ENCODE measurements at places on chromosomes 7 and 10.
A peak's percentile ranks its signal among the peaks of the same experiment; 100 is the strongest.

DNA sequence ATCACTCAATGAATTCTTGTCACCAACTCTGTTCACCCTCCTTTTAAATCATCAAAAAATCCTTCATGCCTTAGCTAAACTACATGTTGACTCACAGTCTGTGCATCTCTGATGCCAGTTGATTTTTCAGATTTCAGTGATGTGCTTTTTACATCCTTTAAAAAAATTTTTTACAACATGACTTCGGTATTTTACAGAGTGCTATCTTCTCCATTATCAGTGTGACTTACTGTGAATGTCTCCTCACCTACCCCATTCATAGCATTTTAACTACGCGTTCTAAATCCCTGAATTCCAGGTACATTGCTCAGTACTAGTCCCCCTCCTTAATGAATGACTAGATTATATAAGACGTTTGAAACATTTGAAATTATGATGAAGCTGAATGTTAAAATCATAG lies 98.7 kb downstream of the DNAH11 start:
- no peak overlapping the region for H3K4me3 ChIP-seq
- no peaks in the 10 kb centered on the region for H3K27me3 ChIP-seq
- no peaks in the 10 kb centered on the region for H3K4me1 ChIP-seq
- H3K27ac ChIP-seq = no peak overlapping the region
- no peak for DNase-seq

GRCh38 chr10:110724116-110724921 lies 80.2 kb downstream of the RBM20 start:
- no peaks in the 10 kb centered on the region for H3K27me3 ChIP-seq
- DNase-seq = no peak
- no peak overlapping the region for H3K27ac ChIP-seq
- no peak overlapping the region for H3K4me3 ChIP-seq
- no peaks in the 10 kb centered on the region for H3K4me1 ChIP-seq
- H3K36me3 ChIP-seq = no peaks in the 10 kb centered on the region

- H3K4me1 ChIP-seq = peaks cover 6% of the 10 kb centered on the region
- H3K27me3 ChIP-seq = no peaks in the 10 kb centered on the region
- peak overlapping the region; percentile 91 for H3K27ac ChIP-seq
- DNase-seq = peak; percentile 79
- H3K4me3 ChIP-seq = no peak overlapping the region
Observed at GRCh38 chr7:41107330-41107937, 595.5 kb downstream of the INHBA start.

DNA sequence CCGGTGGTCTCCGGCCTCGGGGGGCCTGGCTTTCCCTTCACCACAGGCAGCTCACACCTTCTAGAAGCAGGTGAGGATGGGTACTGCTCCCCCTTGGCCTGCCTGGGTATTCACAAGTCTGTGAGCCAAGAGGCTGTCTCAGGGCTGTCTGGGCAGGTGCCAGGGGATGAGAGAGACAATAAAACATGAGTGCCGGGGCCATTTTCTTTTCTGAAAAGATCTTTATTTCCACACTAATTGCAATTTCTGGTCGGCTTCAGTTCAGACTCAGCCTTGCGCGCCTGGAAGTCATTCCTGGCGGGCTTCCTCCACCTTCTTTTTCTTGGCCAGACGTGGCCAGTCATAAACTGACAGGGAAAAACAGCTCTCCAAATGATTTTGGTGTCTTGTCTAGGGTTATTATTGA lies 171.2 kb downstream of the ARHGAP12 start:
- no peaks in the 10 kb centered on the region for H3K36me3 ChIP-seq
- H3K4me3 ChIP-seq = no peak overlapping the region
- H3K4me1 ChIP-seq = peaks cover 11% of the 10 kb centered on the region
- peak; percentile 29 for DNase-seq
- H3K27ac ChIP-seq = peak overlapping the region; percentile 96

GRCh38 chr7:2873686-2874551 lies 29.8 kb upstream of the GNA12 start:
- H3K27ac ChIP-seq = peak overlapping the region; percentile 43
- peak; percentile 57 for DNase-seq
- no peaks in the 10 kb centered on the region for H3K36me3 ChIP-seq
- no peak overlapping the region for H3K4me3 ChIP-seq
